ENCODE measurements at places on chromosomes 5 and 9. TPM values are rescaled to one million over a fixed set of nuclear protein-coding genes. Genes with fewer than 3 reads are reported as not detected.

CKMT2 gene
- 0.36 TPM for total RNA-seq

MEGF10 gene
- total RNA-seq, result 0.14 TPM

CCDC183 gene
- under 0.01 TPM for total RNA-seq

SHISAL2B gene
- not detected for total RNA-seq

ANKRD18A gene
- total RNA-seq, result 1.9 TPM

NR4A3 gene
- under 0.01 TPM for total RNA-seq

PCDHA12 gene
- total RNA-seq, result 3.8 TPM

FCN2 gene
- total RNA-seq, result not detected

SPATA31E1 gene
- total RNA-seq, result not detected

FAM169A gene
- 17.3 TPM for total RNA-seq

SOWAHA gene
- not detected for total RNA-seq

ANXA2R gene
- 1.00 TPM for total RNA-seq

FBP2 gene
- not detected for total RNA-seq

IFNA21 gene
- not detected for total RNA-seq

TMEM215 gene
- not detected for total RNA-seq

FGF10 gene
- total RNA-seq, result not detected

FAM153A gene
- under 0.01 TPM for total RNA-seq

OTULINL gene
- 0.36 TPM for total RNA-seq

ADRB2 gene
- total RNA-seq, result 20.8 TPM

GFI1B gene
- not detected for total RNA-seq

PTGS1 gene
- total RNA-seq, result 0.34 TPM

ANXA1 gene
- 1,907 TPM for total RNA-seq

FKTN gene
- 34.8 TPM for total RNA-seq

PALM2AKAP2 gene
- 2.7 TPM for total RNA-seq
